ENCODE measurements at places on chromosomes 5 and 9. TPM values are rescaled to one million over a fixed set of nuclear protein-coding genes. Genes with fewer than 3 reads are reported as not detected.

The GABRA1 gene
- not detected for total RNA-seq

The FOXD4L5 gene
- 0.94 TPM for total RNA-seq

The IL5 gene
- total RNA-seq, result not detected

The SPATA31A3 gene
- total RNA-seq, result not detected

The MSX2 gene
- total RNA-seq, result 0.23 TPM

The HTR4 gene
- total RNA-seq, result not detected

The ST8SIA4 gene
- 0.85 TPM for total RNA-seq

The ACER2 gene
- total RNA-seq, result 2.7 TPM

The GNA14 gene
- 0.09 TPM for total RNA-seq

The C5 gene
- total RNA-seq, result 5.6 TPM

The FST gene
- 31.0 TPM for total RNA-seq

The GLDC gene
- 3.5 TPM for total RNA-seq

The LIX1 gene
- not detected for total RNA-seq

The FBXO10 gene
- 17.6 TPM for total RNA-seq

The NUDT12 gene
- total RNA-seq, result 4.4 TPM

The TLE1 gene
- total RNA-seq, result 30.8 TPM

The GPR150 gene
- total RNA-seq, result 0.26 TPM

The FBXW11 gene
- 56.7 TPM for total RNA-seq

The DNAH5 gene
- 0.77 TPM for total RNA-seq

The RFESD gene
- 0.17 TPM for total RNA-seq

The STK32A gene
- total RNA-seq, result 0.47 TPM
